Astrocyte of the spinal cord (primary cell): ENCODE measurements at places on chromosomes 13 and 19.
A peak's percentile ranks its signal among the peaks of the same experiment; 100 is the strongest.

GRCh38 chr19:50796128-50796633 lies 6.0 kb downstream of the ACP4 start:
- DNase-seq: no peak

DNA sequence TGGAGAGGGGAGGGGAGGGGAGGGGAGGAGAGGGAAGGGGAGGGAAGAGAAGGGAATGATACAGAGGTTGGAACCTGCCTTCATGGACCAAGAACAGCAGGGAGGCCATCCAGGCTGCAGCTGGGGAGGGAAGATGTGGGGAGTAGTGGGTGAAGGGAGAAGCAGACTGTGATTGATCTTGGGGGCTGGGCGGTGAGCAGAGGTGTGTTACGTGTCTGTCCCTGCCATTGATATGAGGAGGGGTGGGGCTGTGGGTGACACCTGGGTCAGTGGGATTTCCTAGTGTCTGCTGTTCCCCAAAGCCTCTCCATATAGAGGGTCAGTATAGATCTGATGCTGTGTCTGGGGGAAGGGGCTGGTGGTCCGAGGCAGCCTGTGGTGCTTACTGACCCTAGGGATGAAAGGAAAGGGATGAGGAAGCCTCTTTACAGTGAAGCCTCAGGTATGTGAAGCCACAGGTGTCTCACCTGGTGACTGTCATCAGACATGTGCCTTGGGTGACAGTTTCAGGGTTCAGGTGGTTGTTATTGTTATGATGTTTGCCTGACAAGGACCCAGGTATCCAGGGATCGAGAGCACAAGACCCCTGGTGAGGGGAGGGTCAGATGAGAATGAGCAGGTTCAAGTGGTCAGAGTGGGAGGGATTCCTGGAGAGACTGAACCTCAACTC lies 18.7 kb upstream of the CEACAM1 start:
- no peak for DNase-seq

- DNase-seq: peak; percentile 16
Observed at GRCh38 chr13:79910875-79911540, 429.9 kb downstream of the SPRY2 start.

DNA sequence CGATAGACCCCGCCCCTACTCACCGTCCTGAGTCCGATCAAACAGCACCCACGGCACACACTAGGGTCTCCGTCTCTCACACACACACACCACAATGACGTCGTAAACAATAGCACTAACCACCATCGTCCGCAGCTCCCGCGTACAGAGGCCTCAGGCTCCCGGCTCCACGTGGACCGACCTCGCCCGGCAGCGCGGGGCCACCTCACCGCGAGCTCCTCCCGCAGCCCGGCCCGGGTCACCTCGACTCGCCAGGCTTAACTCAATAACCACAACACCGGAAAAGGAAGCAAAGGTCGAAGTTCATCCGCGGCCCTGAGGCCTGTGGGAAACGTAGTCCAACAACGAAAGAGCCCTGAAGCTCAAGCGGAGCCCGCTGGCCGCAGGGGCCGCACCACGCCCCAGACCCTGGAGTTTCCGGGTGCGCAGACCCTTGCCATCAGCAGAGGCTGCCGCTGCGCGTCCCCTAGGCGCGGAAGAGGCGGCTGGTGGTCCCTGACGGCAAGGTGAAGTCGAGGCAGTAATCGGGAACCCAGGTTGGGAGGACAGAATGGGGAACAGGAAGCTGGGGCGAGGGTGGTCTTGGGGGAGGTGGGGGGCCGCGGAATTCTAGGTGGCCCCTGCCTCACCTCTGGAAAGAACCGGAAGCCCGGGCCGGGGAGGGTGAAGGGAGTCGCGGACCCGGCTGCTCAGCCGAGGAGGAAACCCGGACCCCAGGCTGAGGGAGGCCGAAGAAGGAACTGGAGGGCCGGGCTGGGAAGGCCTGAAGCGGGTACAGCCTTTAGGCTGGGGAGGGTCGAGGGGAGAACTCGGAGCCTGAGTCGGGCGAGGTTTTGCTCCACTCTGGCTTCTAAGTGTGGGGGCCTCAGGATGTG lies at the start of gene ZNF529:
TSS of gene ZNF529 (minus strand) at position 273 of the 875 bp plus-strand sequence. CDS start 946 bp downstream, outside the sequence.
- peak; percentile 89 for DNase-seq

- no peak for DNase-seq
Observed at GRCh38 chr13:36108342-36108741, 22.8 kb downstream of the DCLK1 start.

- DNase-seq: peak; percentile 24
Observed at GRCh38 chr19:50705422-50706019, 14.1 kb downstream of the SHANK1 start.

GRCh38 chr13:48094404-48094780 lies 512 bp downstream of the MED4 start:
- DNase-seq: no peak

- DNase-seq: no peak
Observed at GRCh38 chr13:31878495-31878894, 139.2 kb downstream of the RXFP2 start.

GRCh38 chr19:35220315-35220921 lies 8.1 kb downstream of the FAM187B start:
- no peak for DNase-seq

GRCh38 chr19:13010992-13011652 lies 15.8 kb downstream of the NFIX start:
- DNase-seq: no peak

DNA sequence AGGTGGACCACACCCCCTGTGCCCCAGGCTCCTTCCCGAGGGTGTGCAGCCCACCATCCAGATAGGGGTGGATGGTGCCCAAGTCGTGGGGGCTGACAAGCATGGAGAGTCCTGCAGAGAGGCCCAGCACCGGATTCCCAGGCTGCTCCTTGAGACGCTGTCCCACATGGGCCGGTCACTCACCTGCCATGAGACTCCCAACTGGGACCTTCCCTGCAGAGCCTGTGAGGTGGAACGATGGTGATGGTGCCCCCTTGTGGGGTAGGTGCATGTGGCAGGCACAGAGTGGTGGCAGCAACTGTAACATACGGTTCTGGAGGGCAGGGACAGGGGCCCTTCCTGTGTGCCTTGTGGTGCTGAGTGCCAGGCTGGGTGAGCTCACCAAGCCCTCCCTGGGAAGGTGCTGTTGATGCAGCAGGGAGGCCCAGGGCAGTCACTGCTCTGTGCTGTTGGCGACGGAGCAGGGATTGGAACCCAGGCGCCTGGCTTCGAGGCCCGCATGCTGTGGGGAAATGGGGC lies 33.1 kb downstream of the PPP1R37 start:
- DNase-seq: peak; percentile 37

- no peak for DNase-seq
Observed at GRCh38 chr19:49347191-49347590, 12.0 kb downstream of the CD37 start.

- DNase-seq: no peak
Observed at GRCh38 chr13:114035186-114035582, 61.3 kb upstream of the C13orf46 start.

DNA sequence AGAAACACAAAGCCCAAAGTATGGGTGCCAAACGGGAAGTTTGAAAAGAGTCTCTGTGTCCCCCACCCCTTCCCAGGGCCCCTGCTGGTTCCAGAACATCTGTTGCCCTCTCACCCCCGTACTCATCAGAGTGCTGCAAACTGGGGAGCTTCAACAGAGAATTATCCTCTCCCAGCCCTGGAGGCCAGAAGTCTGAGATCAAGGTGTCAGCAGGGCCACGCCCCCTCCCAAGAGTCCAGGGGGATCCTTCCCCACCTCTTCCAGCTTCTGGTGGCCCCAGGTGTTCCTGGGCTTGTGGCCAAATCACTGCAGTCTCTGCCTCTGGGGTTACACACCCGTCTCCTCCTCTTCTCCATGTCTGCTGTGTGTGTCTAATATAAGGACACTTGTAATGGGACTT lies 183.4 kb downstream of the PTPRS start:
- DNase-seq: no peak

DNA sequence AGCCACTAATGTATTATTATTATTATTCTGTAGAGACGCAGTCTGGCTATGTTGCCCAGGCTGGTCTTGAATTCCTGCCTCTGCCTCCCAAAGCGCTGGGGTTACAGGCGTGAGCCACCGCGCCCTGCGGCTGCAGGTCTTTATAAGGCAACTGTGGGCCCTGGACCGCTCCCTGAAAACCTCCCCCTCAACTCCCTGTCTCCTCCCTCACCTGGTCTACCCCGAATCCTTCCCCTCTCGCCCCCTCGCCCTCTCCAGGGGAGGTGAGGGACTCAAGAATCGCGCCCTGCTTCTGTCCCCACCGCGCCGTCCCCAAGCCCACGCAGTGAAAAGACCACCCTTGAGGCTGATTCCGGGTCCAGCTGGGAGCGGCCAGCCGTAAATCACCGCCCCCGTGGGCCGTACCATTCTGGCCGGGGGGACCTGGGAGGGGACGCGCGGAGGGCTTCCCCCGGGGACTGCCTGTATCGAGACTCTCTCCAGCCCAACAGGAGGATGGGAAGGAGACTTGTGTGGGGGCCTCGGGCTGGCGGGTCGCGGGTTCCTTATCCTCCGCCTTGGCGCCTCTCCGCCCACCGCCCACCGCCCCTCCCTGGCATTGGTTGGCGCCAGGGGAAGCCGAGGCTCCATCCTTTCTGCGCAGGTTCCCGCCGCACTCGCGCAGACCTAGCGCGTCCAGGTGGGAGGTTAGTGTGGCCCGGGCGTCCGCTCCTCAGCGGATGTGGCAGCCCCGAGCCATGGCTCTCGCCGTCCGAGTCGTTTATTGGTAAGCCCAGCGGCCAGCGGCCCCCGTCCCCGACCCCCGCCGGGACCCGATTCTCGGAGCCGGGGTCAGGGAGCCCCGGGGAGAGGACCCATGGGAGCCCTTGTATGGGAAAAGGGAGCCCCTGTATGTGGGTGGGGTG lies at the start of gene SELENOW:
TSS of gene SELENOW (plus strand) at position 655 of the 905 bp plus-strand sequence. CDS start at position 738, 83 bp downstream.
- peak; percentile 77 for DNase-seq

GRCh38 chr13:29707876-29708543 lies 112.5 kb upstream of the SLC7A1 start:
- DNase-seq: peak; percentile 42

DNA sequence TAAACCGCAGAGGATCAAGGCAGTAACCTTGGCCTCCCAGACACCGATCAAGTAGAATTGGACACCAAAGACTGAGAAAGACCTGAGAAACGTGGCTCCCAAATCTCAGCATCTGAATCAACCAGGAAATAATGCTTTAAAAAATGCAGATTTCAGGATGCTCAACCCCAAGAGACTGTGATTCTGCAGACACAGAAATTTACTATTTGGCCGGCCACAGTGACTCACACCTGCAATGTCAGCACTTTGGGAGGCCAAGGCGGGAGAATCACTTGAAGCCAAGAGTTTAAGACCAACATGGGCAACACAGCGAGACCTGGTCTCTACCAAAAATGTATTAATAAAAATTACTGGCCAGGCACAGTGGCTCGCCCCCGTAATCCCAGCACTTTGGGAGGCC lies 6.2 kb downstream of the ABCC4 start:
- no peak for DNase-seq

DNA sequence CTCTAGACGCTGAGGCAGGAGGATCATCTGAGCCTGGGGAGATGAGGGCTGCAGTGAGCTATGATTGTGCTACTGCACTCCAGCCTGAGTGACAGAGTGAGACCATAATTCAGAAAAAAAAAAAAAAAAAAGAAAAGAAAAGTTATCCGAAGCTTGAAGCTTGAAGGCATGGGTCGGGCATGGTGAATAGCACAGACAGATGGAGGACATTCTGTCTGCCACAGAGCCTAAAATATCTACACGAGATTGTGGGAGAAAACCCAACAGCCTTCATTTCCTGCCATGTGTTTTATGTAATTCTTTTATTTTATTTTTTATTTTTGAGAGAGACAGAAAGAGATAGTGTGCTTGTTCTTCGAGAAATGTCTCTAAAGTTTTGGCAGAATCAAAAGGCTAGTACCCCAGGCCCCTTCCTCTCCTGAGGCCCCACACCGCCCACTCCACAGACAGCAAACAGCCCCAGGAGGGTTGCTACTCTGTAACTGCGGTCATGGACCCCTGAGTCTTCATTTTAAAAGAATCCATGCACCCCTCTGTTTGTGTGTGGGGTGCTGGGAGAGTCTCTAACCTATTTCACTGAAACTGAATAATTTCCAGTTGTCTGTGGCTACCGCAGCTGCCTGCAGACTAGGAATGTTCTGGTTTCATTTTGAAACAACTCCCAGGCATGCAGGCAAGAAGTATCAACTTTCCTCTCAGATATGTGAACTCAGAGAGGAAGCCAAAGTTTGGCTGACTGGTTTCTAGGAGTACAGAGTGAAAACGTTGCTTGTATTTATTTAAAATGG lies 38.4 kb upstream of the RCBTB2 start:
- DNase-seq: peak; percentile 84

- peak; percentile 78 for DNase-seq
Observed at GRCh38 chr13:40149611-40150274, 494.3 kb downstream of the COG6 start.
